Bronchus fibroblast of lung (primary cell): ENCODE measurements at places on chromosomes 6 and 20. TPM values are rescaled to one million over a fixed set of nuclear protein-coding genes. Genes with fewer than 3 reads are reported as not detected.

SLC35F1 gene
- under 0.01 and 0.15 TPM in 2 replicates for total RNA-seq

ASCC3 gene
- total RNA-seq = 23.2 and 31.6 TPM in 2 replicates

GHRH gene
- total RNA-seq = not detected in 2 replicates

MCHR2 gene
- not detected in 2 replicates for total RNA-seq

CFAP61 gene
- total RNA-seq = not detected in 2 replicates

PPP1R14C gene
- not detected in 2 replicates for total RNA-seq

ECT2L gene
- total RNA-seq = not detected in 2 replicates

CTCFL gene
- not detected in 2 replicates for total RNA-seq

XKR7 gene
- total RNA-seq = under 0.01 TPM in 1 of 2 replicates, not detected in the other

FOXC1 gene
- total RNA-seq = 1.5 and 3.0 TPM in 2 replicates

CNR1 gene
- under 0.01 and 0.45 TPM in 2 replicates for total RNA-seq
